Stimulated activated CD8-positive, alpha-beta memory T cell treated with anti-CD3 and anti-CD28 coated beads, Interleukin-7, amount 100 ng/mL, for 4 hours (primary cell): ENCODE measurements at places on chromosomes 7 and 10.

GRCh38 chr10:44398271-44398670 lies 13.4 kb upstream of the CXCL12 start:
- DNase-seq: no peak

- DNase-seq: no peak
Measured at GRCh38 chr10:7491949-7492659, 81.3 kb upstream of the SFMBT2 start.

DNA sequence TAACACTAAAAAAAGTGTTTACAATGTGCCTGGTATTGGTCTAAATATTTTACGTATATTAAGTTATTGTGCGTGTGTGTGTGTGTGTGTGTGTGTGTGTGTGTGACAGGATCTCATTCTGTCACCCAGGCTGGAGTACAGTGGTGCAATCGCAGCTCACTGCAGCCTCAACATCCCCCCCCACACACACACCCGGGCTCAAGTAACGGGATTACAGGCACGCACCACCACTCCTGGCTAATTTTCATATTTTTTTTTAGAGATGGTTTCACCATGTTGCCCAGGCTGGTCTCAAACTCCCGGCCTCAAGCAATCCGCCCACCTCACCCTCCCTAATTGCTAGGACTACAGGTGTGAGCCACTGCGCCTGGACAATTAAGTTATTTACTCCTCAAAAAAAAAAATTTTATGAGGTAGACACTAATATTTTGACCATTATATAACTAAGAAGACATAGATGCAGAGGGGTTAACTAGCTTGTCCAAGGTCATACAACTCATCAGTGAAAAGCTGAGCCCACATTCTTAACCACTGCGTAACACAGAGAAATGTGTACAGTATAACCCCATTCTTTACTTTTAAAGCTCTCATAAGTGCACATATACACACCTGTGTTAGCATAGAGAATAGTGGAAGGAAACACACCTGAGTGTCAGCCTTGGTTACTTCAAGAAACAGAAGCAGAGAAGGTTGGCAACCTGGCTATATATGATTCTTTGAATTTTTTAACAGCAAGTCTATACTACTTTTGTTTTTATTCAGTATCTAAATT lies 35.0 kb downstream of the DNAJC12 start:
- DNase-seq: no peak

DNA sequence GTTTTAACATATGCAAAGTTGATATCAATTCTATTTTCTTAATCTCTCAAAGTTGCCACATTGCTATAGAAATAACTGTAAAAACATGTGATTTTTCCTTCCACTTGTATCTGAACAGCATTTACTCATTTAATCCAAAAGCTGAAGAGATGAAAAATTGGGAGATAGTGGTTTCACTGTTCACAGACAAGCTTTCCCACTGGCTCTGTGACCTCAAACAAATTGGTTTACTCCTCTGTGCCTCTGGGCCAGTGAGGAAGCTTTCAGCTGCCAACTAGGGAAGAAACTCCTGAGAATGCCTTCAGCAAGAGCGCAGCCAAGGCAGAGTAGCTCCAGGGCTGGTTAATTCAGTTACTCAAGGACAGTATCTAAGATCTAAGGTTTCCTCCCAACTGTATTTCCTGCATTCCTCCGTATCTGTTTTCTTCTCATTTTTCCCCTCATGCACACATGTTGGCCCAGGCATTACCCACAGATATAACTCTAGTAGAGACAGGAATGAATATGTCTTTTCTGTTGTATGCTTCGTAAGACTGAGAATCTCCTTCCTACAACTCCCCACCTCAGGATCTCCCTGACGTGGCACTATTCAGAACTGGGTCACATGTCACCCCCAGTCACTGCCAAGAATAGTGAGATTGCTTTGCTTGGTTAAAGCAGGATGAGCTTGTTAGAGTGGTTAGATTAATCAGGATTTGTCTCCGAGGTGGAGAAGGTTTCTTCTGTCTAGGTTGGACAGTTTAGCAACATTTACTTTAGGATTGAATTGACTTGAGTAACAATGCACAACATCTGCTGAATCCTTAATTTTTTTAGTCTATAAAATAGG lies 315.7 kb downstream of the NRG3 start:
- no peak for DNase-seq

DNA sequence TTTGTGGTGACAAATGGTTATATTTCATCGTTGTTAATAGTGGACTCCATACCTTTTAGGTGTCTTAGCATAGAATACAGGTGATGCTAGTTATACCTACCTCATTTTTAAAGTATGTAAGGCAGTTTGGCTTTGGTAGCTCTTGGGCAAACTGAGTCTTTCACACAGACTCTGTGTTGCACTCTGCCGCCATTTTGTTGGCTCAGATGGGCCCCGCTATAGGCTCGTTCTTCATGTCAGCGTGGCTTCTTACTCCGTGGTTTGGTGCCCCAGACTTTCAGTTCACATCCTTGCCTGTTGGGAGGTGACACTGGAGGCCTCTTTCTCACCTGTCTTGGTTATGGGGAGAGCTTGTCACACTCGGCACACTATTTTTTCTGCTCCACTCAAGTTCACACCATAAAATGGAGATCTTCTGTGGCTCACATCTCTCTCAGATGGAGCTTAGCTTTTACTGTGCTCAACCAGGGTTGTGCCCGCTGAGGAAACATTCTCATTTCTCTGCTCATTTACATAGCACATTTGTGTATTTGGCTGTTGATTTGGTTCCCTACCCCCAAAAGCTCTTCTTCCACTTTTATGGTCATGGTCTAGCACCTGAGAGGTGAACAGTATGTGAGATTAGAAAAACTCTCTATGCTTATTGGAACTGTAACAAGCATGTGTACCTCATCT lies 178.5 kb downstream of the ARID5B start:
- DNase-seq: no peak

GRCh38 chr7:87564296-87564963 lies 36.3 kb downstream of the ABCB1 start:
- no peak for DNase-seq

DNA sequence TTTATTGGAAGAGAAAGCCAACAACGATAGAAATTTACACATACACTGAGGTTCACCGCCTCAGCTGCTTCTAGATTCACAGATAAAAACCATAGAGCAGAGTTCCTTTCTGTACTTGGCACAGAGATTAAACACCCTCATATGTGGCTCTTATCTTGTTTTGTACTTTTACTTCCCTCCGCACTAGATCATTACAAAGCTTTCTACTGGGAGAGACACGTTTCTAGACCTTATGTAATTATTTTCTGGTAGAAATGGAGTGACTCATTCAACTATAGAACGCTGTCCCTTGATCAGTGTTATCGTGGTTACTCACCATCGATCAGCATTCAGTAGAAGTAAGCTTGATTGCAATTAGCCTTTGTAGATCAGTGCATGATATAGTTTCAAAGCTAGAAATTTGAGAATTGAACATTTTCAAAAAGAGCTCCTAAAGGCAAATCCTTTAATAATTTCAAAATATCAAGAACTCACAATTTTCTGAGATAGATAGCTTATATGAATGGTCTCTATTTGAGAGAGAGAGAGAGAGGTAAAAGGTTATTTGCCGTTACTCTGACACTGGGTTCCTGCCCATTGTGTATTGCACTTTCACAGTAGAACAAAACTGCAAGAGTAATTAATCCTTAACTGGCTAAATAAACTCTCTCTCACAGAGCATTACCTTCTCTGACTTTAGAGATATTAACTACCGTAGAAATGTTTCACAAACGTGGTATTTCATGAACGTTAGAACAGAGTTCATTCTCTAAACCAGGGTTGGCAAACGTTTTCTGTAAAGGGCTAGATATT lies 26.1 kb upstream of the DNAJC1 start:
- no peak for DNase-seq

DNA sequence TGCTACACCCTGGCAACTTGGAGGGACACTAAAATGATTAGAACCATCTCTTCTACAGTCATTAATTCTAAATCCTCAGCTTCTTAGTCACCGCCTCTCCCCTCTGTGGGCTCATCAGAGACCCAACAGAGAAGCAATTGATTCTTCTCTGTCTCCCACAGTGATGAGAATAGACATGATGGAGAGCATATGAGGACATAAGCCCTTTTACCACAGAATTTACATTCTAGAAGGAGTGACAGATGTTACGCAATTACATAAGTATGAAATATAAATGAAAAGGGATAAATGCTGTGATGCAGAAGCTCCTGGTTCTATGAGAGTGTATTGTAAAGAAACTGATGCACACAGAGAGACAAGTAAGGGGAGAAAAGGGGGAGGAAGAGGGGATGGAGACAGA lies 18.1 kb upstream of the ABCB5 start:
- DNase-seq: no peak

DNA sequence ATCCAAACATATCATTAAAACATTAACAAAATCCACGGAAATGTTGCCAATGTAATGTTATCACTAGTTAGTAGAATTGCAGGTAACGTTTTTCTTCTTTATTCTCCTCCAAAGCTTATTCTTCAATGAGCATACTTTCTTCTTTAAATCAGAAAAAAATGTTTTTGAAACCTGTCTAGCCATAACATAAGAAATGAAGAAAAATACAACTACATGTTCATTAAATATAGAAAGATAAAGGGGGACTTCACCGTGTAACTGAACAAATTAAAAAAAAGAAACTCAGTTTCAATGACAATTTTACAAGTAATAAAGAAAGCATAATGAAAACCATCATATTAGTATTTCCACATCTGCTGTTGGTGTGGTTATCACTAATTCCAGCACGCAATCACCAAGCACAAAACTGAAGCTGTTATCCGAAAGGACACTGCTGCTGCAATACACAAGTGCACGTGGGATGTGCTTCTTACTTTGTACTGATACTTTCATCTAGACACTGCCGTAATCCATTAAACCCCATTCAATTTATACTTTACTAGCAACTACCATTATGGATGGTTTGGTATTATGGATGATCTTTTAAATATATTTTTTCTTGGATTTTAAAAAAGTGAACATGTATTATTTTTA lies 9.6 kb downstream of the ESYT2 start:
- DNase-seq: no peak

- DNase-seq: no peak
Measured at GRCh38 chr10:34280599-34281374, 534.3 kb downstream of the PARD3 start.
